ENCODE measurements at places on chromosomes 6 and 20.

GRCh38 chr20:46246559-46246958 is 61.7 kb downstream of the CDH22 start:
- no peak for DNase-seq

DNA sequence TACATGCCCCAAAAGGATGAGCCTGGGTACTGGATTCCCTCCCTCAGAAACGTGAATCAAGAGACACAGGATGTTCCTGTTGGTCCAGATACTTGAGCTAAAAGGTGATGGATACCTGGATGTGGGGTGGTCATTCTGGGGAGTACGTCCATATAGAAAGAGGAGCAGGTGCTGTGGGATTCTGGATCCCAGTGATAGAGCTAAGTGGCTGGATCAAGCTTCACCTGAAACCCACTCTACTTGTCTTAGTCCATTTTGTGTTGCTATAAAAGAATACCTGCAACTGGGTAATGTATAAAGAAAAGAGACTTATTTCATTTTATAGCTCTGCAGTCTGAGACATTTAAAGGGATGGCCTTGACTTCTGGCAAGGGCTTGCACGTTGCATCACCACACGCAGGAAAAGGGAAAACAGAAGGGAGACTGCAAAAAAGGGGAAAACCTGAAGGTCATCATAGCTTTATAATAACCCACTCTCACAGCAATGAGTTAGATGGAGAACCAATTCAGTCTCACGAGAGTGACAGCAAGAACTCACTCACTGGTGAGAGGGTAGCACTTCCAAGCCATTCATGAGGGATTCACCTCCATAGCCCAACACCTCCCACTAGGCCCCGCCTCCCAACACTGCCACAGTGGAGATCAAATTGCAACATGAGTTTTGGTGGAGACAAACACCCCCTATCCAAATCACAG is 31.2 kb downstream of the RIPOR3 start:
- no peak for DNase-seq

GRCh38 chr6:3541006-3541585 is 84.2 kb upstream of the SLC22A23 start:
- no peak for DNase-seq

GRCh38 chr20:6756693-6757595 is 10.5 kb upstream of the BMP2 start:
- DNase-seq = no peak

- DNase-seq = no peak
Observed at GRCh38 chr6:83637953-83638352, 70.9 kb downstream of the SNAP91 start.

GRCh38 chr6:123855506-123855905 is 51.8 kb downstream of the NKAIN2 start:
- peak; percentile 16 for DNase-seq

DNA sequence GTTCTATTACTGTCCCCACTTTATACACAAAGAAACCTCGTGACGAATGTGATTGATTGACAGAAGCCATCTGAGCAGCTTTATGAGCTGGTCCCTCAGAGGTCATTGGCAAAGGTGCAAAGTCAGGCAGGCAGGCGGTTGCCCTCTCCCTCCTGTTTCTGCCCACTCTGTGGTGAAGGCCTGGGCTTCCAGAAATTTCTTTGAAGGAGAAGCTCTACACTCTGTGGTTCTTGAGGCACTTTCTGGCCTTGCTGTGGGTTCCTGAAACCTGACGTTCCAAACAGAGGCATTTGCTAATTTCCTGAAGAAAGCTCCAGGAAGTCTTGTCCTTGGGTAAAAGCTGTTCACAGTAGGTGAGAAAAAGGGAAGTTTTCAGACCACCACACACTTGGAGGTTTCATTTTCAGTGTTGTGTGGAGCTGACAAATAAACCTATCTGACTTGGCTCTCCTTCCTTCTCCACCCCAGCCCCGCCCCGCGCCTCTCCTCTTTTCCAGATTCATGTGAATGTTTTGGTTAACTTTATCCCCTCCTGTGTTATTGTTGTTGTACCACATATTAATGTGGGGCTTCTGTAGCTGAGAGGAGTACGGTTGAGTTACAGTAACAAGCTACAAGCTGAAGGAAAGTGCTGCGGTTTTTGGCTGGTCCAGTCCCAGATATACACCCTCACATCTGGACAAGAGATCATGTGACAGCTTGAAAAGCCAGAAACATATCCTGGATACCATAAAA is 274.1 kb downstream of the CLIC5 start:
- DNase-seq = no peak

DNA sequence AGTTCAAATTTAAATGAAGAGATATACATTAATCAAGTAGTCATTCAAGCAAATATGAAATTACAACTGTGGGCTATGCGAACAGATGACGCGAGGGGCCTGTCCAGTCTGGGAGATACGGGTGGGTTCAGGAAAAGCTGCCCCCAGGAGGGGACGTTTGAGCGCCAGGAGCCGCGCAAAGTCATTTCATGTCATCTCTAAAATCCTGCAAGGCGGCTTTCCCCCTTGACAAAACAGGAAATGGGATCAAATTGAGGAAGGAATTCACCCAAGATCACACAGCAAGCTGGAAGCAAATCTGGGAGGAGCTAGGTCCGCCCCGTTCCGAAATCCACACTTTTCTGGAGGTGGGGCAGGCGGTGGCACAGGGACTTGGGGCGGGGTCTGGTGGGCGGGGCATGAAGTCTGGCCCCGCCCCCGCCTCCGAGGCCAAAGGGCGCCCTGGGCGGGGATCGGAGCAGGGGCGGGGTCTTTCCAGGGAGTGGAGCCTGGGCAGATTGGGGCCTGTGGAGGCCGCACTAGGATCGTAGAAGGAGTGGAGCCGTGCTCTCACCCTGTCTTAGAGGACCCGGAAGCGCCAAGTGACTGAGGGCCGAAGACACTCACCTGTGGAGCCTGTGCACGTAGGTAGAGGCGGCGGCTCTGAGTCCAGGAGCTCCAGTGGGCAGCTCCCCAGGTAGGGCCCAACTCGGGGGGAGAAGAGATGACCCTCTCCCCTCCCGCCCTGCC is at the start of gene LPIN3:
LPIN3 (plus strand) TSS at position 495 of the 729 bp plus-strand sequence. CDS start 4,983 bp downstream, outside the sequence.
- peak; percentile 45 for DNase-seq

- peak; percentile 5 for DNase-seq
Observed at GRCh38 chr6:73803562-73804241, 107.7 kb downstream of the CD109 start.

- no peak for DNase-seq
Observed at GRCh38 chr20:23404196-23404595, 17.1 kb downstream of the NAPB start.

- DNase-seq = peak; percentile 86
Observed at GRCh38 chr6:25703005-25703404, 51.0 kb downstream of the SCGN start.

GRCh38 chr20:15100506-15101160 is 763.2 kb upstream of the FLRT3 start:
- no peak for DNase-seq

GRCh38 chr6:14271789-14272736 is 154.5 kb downstream of the CD83 start:
- DNase-seq = no peak

DNA sequence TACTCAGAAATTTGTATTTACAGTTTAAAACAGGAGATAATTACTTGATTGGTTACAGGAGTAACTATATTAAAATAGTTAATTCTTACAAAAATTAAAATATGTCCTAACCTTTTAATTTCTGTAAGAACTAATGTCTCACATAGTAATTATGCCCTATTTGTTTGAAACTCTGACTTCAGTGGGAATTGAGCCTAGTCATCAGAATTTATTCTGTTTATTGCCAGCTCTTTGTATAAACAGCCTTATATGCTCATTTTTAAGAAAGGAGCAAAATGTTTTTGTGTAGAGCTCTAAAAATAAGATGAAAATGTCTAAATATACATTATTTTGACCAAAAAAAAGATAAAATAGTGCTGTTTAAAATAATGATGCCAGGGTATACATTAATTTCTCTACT is 21.5 kb downstream of the TRMT11 start:
- DNase-seq = no peak

DNA sequence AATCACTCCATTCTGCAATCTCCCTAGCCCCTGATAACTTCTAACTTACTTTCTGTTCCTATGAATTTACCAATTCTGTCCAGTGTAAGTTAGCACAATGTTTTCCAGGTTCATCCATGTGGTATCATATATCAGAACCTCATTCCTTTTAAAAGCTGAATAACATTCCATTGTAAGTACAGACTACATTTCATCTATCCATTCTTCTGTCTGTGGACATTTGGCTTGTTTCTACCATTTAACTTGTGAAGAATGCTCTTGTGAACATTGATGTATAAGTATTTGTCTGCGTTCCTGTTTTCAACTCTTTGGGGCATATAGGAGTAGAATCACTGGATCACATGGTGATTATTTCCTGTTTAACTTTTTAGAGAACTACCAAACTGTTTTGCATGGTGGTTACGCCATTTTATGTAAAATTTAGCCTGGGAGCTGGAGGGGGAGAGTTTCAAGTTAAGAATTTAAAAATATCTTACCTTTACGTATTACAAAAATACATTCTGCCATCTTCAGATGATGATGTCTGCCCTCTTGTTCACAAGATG is 156.5 kb downstream of the BTBD3 start:
- DNase-seq = no peak

DNA sequence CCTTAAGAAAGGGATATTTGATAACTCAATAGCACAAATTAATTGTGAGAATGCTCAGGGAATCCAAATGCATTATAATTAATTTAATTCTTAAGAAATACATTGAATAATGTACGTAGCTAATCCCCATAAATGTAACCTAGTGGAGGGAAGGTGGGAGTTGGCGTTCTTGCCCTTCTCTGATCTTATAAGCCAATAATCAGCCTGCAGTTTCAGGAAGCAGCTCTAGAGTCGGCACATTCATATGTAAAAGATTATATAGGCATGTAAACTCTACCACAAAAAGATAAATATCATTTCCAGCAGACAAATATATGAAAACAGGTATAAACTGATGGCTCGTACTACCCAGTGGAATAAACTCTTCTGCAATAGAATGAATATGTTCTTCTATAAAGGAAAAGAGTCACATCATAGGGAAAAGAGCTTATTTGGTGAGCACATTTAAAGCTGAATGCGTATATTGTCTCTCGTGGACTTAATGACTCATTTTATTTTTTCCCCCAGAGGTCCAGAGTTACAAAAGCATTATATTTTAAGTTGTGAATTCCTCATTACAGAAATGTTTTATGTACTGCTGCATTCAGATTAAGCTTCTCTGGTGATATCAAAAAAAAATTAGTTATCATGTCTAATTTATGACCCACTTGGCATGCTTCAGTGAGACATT is 112.2 kb downstream of the TFAP2A start:
- DNase-seq = no peak

GRCh38 chr6:41779336-41779735 is 364 bp downstream of the FRS3 start:
- DNase-seq = no peak

- no peak for DNase-seq
Observed at GRCh38 chr20:36152261-36152660, 2.3 kb upstream of the EPB41L1 start.

GRCh38 chr6:127051571-127052260 is 66.8 kb upstream of the RSPO3 start:
- DNase-seq = no peak

GRCh38 chr6:142846883-142847287 is 98.1 kb downstream of the HIVEP2 start:
- no peak for DNase-seq

GRCh38 chr6:98484696-98485095 is 349.7 kb upstream of the POU3F2 start:
- no peak for DNase-seq

DNA sequence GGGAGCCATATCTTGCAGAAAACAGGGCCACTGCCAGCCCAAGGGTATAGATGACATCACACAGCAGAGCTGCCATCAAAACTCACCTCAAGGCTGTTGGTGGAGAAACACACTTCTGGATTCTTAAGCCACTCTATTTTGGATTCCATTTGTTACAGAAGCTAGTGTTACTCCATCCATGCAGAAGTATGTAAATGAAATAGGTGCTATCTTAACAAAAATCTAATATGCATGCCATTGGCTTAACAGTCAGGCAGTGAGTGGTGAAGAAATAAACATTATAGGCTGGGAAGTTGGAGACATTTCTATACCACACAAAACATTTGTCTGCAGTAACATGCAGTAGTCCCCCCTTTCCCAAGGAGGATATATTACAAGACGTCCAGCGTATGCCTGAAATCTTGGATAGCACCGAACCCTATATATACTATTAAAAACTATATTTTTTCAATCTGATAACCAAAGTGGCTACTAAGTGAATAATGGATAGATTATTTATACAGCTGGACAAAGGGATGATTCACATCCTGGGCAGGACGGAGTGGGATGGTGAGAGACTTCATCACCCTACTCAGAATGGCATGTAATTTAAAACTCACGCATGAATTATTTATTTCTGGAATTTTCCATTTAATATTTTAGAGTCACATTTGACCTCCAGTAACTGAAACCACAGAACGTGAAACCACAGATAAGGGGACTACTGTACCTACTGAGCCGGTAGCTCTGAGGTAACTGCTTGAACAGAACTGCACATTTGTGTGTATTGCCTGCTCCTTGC is 160.0 kb upstream of the PLN start:
- no peak for DNase-seq

- DNase-seq = no peak
Observed at GRCh38 chr6:87879132-87879861, 168.3 kb upstream of the SPACA1 start.

GRCh38 chr20:11957911-11958310 is 40.2 kb downstream of the BTBD3 start:
- no peak for DNase-seq

GRCh38 chr20:16360668-16361067 is 212.6 kb downstream of the KIF16B start:
- DNase-seq = no peak

DNA sequence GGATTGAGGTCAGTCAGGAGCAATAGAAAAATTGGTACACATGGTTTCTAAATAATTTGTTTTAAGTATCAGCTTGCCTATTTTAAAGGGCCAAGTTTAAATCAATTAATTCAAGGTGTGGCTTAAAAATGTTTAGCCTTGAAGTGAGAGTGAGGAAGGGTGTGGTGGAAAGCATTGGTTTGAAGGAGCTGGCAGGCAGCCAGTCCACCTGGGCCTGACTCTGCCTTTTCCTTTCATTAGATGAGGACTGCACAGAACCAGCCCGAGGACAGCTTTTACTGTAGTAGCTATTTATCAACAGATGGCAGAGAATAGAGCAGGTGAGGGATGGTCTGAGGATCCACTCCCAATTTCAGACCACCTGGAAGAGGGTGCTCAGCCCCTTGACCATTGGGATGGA is 42.4 kb downstream of the DHX35 start:
- no peak for DNase-seq

GRCh38 chr6:167549213-167549612 is 224.3 kb downstream of the TTLL2 start:
- DNase-seq = no peak

- no peak for DNase-seq
Observed at GRCh38 chr6:137890983-137891537, 24.0 kb downstream of the TNFAIP3 start.

All from NCI-H2081 (cell line).